ENCODE measurements at places on chromosomes 13 and 19. TPM values are rescaled to one million over a fixed set of nuclear protein-coding genes. Genes with fewer than 3 reads are reported as not detected.

USP12 gene
- 35.3 TPM for total RNA-seq

SLITRK6 gene
- not detected for total RNA-seq

EBI3 gene
- 28.1 TPM for total RNA-seq

SIGLEC11 gene
- total RNA-seq = not detected

RNF113B gene
- not detected for total RNA-seq

DHDH gene
- total RNA-seq = 0.34 TPM

RFX1 gene
- total RNA-seq = 16.2 TPM

RFPL4A gene
- total RNA-seq = not detected

ZNF709 gene
- 1.6 TPM for total RNA-seq

OR7D2 gene
- total RNA-seq = 0.69 TPM

S1PR4 gene
- 179 TPM for total RNA-seq

BLOC1S3 gene
- 15.3 TPM for total RNA-seq

PSG3 gene
- not detected for total RNA-seq

CPB2 gene
- total RNA-seq = not detected

LGI4 gene
- 0.27 TPM for total RNA-seq

CBY2 gene
- not detected for total RNA-seq

LILRB2 gene
- total RNA-seq = not detected
